ENCODE measurements at places on chromosomes 1 and 21.

GRCh38 chr1:12524266-12524665 lies 93.7 kb downstream of the DHRS3 start:
- no peak for DNase-seq

GRCh38 chr1:103517380-103518047 lies 8.0 kb upstream of the RNPC3 start:
- no peak for DNase-seq

DNA sequence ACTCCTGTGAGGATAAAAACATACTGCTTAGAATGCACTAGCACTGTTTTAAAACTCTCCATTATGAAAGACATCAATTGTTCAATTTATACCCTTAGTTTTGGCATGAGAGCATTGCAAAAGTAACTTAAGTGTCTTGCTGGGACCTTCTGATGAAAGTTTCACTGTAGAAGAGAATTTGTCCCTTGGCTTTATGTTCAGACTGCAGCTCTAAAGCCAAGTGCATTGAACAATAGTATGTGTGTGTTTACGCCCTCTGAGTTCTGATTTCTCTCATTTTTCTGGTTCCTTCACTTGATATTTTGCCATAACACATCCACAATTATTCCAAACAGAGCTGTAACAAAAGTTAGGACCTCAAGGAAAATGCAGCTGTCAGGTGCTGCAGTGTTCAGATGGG lies 474.6 kb downstream of the DISC1 start:
- no peak for DNase-seq

- DNase-seq: no peak
Observed at GRCh38 chr1:181134543-181135436, 46.3 kb downstream of the IER5 start.

GRCh38 chr1:83620016-83620415 lies 378.9 kb downstream of the TTLL7 start:
- no peak for DNase-seq

- no peak for DNase-seq
Observed at GRCh38 chr1:65698590-65698989, 94.1 kb upstream of the PDE4B start.

- no peak for DNase-seq
Observed at GRCh38 chr1:178954325-178954690, 71.4 kb upstream of the FAM20B start.
